GM13976 (cell line): ENCODE measurements at places on chromosomes 1 and 21.

GRCh38 chr1:28087614-28088167, 719 bp downstream of the EYA3 start:
- DNase-seq: no peak

DNA sequence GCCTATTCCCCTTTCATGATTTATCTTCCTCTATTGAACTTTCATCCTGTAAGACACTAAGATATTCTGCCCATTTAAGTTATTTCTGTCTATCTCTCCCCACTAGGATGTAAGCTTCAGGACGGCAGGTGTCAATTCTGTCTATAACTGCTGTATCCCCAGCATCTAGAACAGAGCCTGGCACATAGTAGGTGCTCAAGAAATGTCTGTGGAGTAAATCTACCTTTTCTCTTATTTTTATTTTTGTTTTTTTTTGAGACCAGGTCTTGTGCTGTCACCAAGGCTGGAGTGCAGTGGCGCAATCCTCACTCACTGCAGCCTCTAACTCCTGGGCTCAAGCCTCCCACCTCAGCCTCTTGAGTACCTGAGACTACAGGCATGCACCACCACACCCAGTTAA, 5.6 kb downstream of the CD52 start:
- no peak for DNase-seq

GRCh38 chr1:6249739-6250689, 6.0 kb downstream of the HES3 start:
- no peak for DNase-seq

DNA sequence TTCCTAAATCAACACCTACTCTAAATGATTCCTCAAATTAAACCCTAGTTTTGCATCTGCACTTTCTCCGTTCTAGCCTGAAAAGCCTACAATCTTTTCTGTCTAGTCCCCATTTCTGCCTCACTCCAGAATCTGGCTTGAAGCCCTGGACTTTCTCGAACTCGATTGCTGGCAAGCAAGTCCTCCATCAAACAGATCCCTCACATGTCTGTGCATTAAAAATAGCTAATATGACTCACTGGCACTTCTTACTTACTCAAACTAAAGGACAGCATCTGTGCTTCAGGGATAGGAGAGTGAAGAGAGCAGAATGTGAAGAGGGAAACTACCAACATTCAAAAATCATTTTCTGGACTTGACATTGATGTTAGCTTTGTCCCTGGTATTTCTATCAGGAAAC, 51.8 kb upstream of the CXADR start:
- DNase-seq: no peak

GRCh38 chr1:21909787-21910503, 27.2 kb downstream of the HSPG2 start:
- DNase-seq: peak; percentile 87

DNA sequence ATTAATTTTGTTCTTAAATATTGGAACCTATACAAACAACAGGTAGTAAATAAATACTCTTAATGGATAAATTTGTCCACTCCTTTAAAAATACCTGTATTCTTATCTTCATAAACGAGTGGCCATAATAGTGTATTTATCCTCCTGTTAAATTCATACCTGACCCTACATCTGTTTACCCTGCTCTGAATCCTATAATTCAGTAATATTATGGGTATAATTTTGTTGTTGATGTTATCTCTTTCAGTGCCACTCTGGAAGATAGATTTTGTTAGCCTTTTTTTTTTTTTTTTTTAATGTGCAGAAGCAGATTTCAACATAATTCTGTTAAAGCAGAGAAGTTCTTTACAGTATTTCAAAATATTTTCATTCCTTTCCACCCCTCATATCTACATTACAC, 1337.9 kb downstream of the PLA2G4A start:
- no peak for DNase-seq

DNA sequence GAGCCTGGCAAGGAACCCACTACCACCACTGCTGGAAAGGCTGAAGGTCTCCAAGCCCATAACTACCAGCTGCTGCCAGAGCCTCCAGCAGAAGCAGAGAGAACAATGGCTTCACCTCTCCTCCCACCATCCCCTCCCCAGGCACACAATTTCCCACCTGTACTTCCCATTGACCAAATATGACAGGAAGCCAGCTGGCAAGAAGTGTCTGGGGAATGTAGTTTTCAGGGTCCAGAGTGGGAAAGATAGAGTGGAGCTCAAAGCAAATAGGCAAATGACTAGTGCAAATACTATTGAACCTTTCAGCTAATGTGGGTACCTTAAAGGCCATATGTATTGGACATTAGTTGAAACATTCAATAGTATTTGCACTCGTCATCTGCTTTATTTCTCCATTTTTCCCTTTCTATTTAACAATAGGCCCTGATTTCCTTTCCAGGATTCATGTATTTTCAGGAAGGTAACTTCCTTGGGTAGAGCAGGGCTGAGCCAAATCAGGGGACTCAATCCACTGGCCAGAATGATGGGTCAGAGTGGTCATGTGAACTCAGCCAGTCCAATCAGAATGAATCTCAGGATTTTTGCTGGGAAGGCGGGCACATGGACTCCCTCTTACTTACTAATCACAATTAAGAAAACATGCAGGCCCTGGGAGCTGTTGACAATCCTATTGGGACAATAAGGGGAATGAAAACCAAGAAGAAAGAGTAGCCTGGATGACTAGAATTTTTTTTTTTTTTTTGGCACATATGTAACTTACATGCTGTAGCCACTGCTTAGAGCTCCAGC, 12.1 kb upstream of the NFYC start:
- DNase-seq: no peak

DNA sequence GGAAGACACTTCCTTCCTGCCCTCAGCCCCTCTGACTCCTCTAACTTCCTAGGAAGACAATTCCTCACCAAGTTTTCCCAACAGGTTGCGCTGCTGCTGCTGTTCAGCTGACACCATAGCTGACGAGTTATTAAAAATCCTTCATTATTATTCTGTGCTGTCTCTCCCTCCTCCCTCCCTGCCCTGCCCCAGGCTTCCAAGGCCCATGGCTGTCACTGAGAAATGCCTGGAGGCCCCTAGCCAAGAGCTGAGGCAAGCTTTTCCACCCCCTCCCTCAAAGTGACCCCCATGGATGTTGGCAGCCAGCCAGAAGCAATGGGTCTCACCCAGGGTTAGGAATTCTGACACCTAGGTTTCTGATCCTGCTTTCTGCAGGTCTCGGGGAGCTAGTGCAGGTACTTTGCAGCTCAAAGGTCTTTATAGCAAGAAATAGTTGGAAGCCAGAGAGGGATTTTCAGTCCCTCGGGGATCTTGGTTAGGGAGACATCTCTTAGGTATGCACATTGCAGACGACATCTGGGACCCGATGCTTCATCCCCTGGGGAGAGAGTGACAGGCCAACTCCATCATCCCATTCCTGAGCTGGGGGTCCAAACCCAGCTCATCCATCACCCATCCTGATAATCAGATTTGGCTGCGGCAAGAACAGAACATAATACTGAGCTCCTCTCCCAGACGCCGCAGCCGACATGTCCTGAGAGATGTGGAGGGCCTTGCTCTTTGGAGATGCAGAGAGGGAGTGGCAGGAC, 65.0 kb downstream of the KIRREL1 start:
- no peak for DNase-seq

DNA sequence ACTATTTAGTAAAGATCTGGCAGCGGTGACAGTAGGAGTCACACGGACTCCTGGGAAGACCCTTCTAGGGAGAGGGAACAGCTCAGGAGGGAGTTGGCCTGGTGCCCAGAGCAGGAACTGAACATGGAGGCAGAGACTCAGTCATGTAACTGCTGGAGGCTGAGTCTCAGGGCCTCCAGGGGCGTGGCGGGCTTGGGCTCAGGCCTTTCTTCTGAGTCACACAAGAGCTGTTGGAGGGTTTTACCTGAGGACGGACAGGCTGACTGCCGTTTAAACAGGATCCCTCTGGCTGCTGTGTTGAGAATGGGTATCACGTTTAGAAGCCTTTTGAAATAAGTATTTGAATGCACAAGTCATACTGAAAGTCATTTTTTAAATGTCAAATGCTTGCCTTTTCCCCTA, 7.2 kb upstream of the ETS2 start:
- no peak for DNase-seq

GRCh38 chr1:54836594-54836993, 35.5 kb upstream of the TTC22 start:
- no peak for DNase-seq

DNA sequence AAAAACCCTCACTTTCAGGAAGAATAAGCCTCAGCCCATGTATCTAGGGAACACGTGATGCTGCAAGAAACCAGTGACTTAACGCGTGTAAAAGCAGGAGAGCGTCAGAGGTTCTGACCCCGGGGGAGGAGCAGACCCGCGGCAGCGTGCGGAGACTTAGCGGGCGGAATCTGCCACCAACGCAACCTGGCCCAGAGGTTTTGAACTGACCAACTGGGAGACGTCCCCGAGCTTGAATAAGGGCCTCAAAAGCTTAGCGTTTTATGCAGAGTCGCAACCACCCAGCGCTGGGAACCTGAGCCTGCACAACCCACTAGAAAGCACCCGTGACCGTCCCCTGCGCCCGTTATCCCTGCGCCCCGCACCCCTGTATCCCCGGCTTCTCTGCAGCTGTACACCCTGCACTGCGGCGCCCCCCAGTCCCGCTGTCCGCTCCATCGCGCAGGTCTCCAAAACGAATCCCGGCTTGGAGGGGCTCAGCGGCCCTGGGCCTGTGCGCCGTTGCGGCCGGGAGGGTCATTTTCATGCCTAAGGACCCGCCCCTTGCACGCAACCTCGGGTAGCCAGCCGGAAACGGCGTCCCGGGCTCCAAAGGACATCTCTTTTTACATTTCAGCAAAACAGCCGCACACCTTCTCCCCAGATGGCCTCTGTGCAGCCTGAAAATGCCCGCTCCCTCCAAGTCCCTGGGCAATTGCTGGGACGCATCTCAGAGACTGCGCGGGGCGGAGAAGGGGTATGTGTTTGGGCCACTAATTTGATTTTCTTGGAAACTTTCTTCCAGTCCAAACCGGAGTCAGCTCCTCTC, 29.4 kb upstream of the TRIM17 start:
- peak; percentile 87 for DNase-seq

GRCh38 chr21:42550817-42551216, 37.2 kb downstream of the SLC37A1 start:
- no peak for DNase-seq

DNA sequence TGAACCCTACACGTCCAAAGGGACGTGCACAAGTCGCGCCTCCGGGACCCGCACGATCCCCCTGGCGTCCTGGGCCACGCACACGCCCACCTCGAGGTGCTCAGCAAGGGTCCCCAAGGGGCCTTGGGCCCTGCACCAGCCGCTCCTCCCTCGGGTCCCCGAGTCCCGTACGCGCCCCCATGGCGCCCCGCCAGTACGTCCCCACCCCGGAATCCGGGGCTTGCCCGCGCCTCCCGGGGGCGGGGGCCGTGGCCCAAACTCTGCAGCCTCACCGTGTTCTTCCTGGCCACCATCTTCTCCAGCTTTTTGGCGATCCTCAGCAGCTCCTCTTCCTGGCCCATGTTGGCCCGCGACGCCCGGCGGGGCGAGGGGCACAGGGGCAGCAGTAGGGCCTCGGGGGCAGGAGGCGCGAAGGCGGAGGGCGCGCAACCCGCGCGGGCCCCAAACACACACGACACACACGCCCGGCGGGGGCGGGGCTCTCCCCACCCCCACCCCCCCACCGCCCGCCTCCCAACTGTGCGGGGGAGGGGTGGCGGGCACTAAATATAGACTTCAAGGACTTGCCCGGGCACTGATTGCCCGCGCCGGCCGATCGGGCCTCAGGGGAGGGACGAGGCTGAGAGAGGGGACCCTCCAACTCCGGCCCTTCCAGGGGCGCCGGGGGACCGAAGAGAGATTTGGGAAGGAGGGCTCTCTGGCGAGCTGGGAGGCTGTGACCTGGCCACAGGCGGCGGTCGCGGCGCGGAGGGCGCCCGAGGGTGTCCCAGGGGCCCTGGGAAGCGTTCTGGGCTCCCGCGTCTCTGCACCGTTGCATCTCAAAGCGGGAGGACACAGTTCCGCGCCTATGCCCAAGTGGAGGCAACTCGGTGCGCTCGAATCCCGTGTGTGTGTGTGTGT, at the start of gene TCEA3:
Gene TCEA3 (minus strand): TSS at position 456 of the 900 bp plus-strand sequence. CDS start 115 bp downstream, at position 341.
- peak; percentile 53 for DNase-seq

DNA sequence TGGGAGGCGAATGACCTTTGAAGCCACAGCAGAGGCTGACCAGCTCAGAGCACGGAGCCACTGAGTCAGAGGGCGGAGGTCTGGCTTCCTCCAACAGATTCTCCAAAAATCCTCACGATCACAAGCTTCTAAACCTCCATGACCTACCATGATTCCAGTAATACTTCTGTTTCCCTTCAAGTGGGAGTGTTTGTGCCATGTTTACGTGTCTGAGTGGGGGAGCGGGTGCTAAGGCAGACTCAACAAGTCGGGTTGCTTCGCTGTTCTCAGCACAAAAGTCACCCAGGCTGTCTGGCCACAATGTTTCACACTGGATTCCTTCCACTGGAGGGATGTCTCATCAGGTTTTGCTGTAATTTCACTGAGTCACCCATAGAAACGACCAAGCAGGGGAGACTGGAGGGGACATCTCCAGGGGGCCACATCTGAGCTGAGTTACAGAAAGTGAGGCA, 86.2 kb downstream of the SLC66A1 start:
- DNase-seq: no peak

GRCh38 chr21:37793660-37794059, 122.6 kb downstream of the KCNJ6 start:
- no peak for DNase-seq
